Right forelimb (tissue), 1 donor: ENCODE measurements at places on chromosomes 16 and 17.

DNA sequence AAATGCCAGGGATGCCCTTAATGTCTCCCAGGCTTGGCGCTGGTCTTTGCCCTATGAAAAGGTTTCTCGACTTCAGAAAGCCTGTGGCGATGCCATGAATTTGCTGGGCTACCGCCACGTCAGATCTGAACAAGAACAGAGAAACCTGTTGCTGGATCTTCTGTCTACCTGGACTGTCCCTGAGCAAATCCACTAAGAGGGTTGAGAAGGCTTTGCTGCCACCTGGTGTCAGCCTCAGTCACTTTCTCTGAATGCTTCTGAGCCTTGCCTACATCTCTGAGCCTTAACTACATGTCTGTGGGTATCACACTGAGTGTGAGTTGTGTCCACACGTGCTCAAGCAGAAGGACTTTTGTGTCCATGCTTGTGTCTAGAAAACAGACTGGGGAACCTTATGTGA, 11.4 kb downstream of the CHST4 start:
- no peak for DNase-seq

- DNase-seq: no peak
These were observed 1.2 kb upstream of the BLTP2 start for GRCh38 chr17:28646039-28646754.

GRCh38 chr17:28972437-28972836, 21.1 kb upstream of the PHF12 start:
- DNase-seq: no peak

- no peak for DNase-seq
These were observed 90.8 kb upstream of the DNAH17 start for GRCh38 chr17:78667741-78668640.

- DNase-seq: no peak
These were observed 399.7 kb upstream of the RBFOX1 start for GRCh38 chr16:6932871-6933385.

GRCh38 chr16:2082171-2082982, 34.6 kb downstream of the TSC2 start:
- no peak for DNase-seq

GRCh38 chr16:69930117-69930776, 20.9 kb upstream of the CLEC18A start:
- DNase-seq: no peak

DNA sequence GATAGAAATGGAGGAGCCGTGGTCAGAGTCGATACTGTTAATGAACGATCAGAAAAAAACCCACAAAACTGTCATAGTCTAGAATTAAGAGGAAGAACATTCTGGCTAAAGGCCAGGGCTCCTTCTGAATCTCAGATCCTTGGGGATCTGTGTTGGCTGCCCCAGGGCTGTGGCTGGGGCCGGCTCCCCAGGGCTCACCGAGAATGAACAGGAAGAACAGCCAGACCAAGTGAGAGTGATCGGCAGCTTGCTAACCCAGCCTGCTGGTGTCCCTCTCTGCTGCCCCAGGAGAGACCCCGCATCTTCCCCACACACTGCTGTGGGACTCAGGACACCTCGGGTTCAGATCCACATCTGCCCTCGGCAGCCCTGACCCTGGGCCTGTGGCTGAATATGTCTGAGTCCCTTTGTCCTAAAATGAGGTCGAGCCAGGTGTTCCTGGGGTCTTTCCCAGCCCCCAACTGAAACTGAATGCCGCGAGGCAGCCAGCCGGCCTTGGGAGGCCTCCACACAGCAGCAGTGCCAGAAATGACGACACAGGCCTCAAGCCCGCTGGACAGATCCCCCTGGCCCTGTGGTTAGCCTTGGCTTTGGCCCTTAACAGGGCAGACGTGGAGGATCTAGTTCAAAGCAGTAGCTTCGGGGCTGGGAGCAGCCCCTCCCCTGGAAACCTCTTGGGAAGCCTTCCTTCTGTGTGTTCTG, 23.9 kb upstream of the CLEC18A start:
- peak; percentile 78 for DNase-seq

GRCh38 chr16:1539720-1540555, 6.5 kb downstream of the TMEM204 start:
- DNase-seq: no peak

- DNase-seq: no peak
These were observed 2.1 kb upstream of the HES7 start for GRCh38 chr17:8125947-8126490.

DNA sequence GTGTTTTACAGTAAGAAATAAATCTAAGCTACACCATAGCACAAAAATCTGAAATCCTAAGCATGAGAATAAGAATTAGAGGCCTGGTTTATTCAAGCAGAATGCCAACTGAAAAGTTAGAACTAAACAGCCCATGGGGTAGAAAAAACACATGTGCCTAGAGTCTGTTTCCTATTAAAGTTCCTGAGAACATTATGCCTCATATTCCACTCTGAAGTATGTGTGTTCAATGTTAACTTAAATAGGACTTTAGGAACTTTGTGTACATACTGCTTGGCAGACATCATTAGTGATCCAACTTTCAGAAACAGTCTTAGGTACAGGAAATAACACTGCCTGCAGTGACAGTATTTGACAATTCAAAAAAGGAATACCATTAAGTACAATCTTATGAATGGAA, 18.2 kb downstream of the HEATR6 start:
- DNase-seq: no peak

- DNase-seq: no peak
These were observed 306.2 kb downstream of the CEP112 start for GRCh38 chr17:65885541-65886312.

GRCh38 chr16:88379694-88380040, 3.1 kb upstream of the ZNF469 start:
- DNase-seq: peak; percentile 28

GRCh38 chr16:82195917-82196494, 26.0 kb upstream of the MPHOSPH6 start:
- DNase-seq: no peak

DNA sequence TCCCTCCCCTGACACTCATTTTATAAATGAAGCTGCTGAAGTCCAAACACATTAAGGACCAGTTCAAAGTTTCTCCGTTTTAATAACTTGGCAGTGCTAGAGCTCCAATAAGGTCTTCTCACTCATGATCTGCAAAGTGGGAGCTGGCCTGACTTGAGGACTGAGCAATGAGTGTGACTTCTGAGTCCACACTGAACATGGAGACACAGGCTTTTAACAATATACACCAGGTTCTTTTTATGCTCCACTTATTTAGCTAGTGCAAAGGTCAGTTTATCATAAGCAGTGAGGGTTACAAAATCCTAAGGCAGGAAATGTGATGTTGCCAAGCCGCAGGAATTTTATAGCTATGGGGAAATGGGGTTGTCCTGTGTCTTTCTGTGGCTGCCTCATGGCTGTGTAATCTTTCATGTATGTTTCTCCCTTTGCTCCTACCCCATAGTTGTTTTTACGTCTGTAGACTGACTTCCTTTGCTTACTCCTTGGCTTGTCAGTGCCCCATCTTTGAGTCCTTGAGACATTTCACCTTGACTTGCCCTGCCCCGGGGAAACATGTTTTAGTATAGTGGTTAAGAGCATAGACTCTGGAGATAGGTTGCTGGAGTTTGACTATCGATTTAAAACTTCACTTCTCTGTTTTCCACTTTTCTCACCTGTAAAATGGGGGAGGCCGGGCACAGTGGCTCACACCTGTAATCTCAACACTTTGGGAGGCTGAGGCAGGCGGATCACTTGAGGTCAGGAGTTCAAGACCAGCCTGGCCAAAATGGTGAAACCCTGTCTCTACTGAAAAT, 12.2 kb upstream of the MMD start:
- DNase-seq: no peak

DNA sequence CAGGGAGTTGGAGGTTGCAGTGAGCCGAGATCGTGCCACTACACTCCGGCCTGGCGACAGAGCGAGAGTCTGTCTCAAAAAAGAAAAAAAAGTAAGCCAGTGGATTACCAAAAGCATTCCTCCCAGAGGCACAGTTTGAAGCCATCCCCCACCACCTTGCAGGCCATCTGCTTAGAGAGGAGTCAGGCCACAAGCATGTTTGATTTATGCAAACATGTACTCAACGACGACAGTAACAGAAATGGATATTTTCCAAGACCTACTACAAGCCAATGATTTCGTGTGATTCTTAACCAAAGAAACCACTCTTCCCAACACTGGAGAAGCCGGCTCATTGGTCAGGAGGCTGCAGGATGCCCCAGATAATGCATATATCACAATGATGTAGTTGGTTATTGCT, 34.8 kb downstream of the MYH13 start:
- DNase-seq: no peak

GRCh38 chr17:74180336-74180735, 23.1 kb upstream of the RPL38 start:
- no peak for DNase-seq

DNA sequence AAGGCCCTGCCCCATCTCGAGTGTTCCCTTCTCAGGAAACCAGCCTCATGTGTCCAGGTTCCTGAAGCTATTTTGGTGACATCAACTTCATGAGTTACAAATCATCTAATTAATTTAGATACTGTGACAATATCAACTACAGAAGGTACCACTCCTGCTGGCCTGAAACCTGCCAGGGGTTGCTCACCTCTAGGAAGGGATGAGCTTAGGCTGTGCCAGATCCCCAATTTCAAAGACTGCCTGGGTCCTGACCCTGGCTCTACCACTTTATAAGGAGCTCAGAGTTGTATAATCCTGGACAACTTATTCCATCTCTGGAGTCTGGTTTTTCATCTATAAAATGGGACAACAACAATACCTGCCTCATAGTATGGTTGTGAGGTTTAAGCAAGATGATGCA, 5.2 kb downstream of the C16orf78 start:
- no peak for DNase-seq

DNA sequence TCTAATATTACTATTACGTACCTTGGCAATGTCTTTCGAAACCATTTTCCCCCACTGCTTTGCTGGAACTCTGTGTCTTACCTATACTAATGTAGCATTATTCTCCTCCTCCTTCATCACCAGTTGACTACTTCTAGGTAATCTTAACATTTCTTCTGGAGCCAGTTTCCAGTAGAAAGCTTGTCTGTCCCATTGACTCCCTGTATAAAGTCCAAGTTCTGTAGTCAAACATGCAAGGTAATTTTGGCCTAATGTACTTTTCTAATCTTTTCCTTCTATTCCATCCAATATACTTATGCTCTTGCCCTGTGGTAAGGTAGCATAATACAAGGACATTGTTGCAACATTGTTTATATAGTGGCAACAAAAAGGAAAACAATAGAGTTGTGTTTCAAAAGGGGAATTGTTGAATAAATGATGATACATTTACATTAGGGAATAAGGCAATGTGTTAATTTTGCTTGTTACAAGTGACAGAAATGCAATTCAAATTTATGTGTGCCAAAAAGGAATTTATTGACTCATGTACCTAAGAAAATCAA, 27.9 kb downstream of the OMG start:
- DNase-seq: no peak

DNA sequence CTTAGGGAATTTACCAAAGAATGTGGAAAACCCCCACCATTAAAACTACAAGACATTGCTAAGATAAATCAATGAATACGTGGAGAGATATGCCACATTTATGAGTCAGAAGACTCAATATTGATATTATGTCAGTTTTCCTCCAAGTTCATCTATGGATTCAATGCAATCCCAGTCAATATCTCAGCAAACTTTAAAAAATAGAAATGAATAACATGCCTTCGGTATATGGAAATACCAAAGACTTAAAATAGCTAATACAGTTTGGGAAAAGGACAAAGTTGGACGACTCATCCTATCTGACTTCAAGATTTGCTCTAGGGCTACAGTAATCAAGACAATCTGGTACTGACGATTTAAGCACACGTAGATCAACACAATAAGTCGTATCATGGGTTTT, 31.2 kb downstream of the PIK3R5 start:
- no peak for DNase-seq

DNA sequence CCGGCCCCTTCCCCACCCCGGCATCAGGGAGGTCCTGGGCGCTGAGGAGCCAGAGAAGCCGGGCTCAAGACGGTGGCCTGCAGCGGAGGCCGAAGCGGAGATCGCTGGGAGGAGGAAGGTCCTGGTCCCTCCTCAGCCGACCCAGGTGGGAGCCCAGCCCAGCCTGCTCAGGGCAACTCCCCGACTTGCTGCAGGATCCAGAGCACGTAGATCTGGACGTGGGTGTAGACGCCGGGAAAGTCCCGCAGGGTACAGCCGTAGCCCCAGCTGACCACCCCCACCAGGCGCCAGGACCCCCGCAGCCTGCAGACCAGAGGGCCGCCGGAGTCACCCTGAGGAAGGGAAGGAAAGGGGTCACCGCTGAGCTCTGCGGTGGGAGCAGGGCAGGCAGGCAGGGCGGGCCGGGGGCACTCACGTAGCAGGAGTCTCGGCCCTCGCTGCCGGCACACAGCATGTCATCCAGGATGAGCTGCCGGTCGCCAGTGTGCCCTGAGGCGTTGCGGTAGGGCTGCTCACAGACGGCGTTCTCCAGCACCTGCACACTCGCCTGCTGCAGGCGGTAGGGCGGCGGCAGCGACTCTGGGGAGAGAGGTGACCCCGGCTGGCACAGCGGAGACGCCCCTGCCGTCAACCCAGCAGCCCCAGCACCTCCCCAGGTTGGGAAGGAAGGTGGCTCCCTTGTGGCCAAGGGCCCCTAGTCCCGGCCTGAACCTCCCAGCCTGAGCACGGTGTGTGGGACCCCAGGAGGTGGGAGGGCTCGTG, 5.4 kb downstream of the TPSD1 start:
- no peak for DNase-seq

DNA sequence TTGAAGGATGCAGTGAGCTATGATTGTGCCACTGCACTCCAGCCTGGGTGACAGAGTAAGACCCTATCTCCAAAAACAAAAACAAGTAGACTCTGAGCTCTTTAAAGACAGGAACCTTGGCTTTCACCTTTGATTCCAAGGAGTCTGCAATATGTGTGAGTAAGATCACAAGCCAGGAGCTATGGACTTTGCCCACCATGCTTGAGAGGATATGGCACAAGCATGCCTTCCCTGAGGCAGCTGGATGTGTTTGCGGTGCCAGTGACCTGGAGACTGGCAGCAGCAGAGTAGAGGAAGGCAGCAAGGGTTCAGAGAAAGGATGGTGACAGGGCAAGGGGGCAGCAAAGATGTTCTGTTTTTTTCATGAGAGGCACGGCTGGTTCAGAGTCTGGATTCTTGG, 14.5 kb upstream of the PRKCA start:
- DNase-seq: no peak

DNA sequence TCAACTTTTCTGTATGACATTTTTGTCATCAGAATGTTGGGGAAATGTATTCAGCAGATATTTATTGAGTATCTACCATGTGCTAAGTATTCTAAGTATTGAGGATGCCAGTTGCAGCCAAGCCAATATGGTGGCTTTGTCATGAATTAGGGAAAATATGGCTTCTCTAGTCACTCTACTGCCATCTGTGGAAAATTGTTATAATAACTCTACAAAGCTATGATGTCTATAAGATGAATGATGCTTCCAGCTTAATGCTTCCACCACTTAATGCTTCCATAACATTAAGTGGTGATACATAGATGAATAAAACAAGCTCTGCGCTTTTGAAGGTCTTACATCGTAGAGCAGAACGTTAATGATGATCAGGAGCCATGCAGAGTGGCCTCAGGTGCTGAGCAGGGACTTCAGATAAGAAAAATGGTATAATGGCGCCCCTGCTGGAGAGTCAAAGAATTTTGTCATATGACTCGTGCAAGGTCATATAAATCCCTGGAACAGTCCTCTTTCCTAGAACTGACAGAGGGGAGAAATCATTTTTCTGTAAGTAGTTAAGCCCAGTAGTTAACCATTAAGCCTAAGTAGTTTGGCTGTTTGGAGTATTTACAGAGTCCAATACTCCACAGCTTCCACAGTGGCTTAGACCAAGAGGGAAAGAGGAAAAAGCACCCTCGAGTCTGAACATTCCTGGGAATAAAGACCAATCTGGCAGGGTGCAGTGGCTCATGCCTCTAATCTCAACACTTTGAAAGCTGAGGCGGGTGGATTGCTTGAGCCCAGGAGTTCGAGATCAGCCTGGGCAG, 2.7 kb upstream of the TMIGD1 start:
- DNase-seq: no peak

GRCh38 chr17:50853015-50853615, 13.0 kb downstream of the TOB1 start:
- DNase-seq: no peak
